Hindlimb muscle (tissue), 1 donor: ENCODE measurements at places on chromosomes 11 and 22. TPM values are rescaled to one million over a fixed set of nuclear protein-coding genes. Genes with fewer than 3 reads are reported as not detected.
A peak's percentile ranks its signal among the peaks of the same experiment; 100 is the strongest.

DNA sequence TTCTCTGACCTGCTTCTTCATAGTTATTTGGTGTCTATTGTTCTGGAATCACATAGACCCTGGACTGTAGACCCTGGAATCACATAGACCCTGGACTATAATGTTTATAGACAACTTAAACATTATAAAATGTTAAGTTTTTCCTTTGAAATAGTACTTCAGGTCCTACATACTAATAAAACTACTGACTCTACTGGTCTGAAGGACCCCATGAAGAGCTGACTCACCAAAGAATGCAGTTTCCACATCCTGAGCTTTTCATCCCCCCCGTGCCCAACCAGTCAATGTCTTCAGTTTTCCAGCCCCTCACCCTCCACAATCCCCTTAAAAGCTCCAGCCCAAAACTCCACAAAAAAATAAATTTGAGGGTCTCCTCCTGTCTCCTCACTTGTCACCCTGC, 6.6 kb upstream of the PLEKHA7 start:
- no peak for DNase-seq

DNA sequence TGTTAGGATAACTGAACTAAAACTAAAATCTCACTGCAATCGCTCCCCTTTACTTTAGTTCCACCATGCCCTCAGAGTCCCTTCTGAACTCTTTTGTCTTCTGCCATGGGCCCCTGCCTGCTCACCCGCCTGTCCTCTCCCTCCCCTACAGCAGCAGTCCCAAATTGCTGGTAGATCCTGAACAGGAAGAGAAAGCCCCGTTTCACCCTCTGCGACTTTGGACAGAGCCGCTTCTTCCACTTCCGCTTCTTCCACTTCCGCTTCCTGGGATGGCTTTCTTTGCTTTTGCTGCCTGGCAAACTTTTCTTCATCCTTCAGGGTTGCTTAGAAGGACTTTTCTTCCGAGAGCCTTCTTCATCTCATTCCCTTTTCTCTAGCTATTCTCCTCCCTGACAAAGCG, 35.7 kb upstream of the TLCD5 start:
- DNase-seq = no peak

DNA sequence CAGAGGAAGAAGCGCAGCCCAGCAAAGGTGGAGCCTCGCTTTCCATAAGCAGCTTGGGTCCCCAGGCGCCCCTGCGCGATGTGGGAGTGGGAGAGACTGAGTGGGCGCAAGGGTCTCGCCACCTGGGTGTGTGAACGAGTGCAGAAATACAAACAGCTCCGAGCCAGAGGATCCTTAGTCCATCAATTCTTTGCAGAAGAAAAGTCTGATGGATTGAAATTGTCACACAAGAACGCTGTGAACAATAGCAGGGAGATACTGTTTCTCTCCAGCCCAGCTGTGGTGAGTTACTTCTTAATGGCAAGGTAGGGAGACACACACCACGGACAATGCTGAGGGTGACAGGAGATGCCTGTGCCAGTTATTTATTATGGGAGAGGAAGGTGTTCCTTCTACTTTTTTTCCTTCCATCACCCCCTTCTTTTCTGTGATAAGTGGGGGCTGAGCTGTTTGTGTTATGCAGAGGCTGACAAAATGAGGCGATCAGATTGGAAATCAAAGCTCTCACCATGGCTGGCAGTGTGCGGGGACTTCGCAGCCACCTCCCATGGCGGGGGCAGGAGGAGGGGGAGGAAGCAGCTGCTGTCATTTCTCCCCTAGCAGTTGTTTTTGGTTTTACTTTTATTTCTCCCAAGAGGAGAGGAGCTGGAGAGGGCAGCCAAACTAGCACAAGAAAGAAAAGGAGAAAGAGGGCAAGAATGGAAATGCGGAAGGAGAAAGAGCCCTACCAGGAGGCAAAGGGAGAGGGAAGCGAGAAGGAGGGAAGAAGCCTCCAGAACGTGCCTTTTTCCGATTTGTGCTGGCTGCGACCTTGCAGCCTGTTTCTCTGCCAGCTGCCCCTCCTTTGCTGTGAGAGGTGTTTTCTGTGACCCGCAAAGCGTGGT, 755.8 kb downstream of the NTM start:
- peak; percentile 48 for DNase-seq

DNA sequence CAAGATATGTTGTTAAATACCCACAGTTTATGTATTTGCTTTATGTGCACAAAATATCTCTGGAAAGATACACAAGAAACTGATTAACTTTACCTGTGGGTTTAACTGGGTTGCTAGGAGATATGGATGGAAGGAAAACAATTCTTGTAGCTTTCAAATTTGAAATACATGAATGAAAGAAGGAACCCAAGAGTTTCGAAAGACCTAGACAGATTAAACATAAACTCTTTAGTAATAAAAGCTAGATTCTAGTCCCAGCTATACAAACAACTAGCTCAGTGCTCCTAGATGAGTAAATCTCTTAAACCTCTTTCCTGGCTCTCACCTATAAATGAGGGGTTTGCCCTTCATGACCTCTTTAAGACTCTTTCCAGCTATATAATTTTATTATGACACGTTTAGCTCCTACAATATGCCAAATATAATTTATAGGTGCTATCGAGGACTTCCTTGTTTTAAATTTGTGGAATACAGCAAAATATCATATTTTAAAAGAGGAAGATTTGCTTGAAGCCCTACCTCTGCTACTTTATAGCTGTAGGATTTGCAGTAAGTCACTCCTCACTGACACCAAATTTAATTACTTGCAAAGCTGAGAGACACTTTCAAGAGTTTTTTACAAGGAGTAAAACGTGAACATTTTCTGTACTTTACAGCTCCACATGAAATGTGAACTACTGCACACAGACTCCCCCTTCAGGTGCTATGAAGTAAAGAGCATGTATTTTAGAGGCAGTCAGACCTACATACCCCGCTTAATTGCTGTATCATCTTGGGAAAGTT, 50.7 kb downstream of the RRAS2 start:
- DNase-seq = peak; percentile 10

- DNase-seq = no peak
Measured at GRCh38 chr22:27113211-27113635, 455.8 kb downstream of the MIAT start.

DNA sequence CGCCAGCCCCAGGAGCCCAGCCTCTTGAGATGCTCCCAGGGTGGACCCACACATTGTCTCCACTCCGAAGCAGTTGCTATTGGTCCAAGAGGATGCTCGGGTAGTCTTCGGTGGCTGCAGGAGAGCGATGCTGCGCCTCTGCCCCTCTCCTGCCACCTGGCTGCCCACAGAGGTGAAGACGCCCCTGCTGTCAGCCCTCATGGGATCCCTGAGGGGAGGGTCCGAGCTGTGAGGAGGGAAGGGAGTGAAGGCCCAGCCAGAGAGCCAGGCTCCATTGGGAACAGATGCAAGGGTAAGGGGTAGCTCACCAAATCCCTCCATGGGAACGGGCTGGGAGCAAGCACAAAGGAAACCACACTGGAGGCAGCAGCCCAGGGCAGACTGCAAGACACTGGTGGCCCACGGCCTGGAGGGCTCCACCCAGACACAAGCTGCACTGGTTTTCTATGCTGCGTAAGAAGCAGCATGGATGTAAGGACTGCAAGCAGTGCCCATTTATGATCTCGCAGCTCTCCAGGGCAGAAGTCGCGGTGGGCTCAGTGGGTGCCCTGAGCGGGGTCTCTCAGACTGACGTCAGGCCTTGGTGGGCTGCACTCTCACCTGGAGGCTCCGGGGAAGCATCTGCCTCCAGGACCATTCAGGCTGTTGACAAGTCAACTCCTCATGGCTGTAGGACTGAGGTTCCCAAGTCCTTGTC, 15.7 kb downstream of the TSPAN32 start:
- DNase-seq = no peak

DNA sequence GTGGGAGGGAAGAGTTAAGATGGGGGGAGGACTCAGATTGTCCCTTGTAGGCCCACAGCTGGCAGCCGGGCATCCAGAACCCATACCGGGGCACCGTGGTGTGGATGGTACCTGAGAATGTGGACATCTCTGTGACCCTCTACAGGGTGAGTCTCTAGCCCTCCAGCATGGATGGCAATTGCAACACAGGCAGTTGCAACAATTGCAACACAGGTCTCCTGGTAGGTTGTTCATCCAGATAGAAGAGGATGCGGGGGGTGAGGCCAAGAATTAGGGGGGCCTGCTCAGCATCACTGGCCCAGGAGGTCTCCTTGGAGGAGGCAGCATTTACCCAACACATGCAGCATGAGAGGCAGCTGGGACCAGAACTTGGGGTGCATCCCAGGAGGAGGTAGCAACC, 3.4 kb downstream of the EHBP1L1 start:
- DNase-seq = no peak

DNA sequence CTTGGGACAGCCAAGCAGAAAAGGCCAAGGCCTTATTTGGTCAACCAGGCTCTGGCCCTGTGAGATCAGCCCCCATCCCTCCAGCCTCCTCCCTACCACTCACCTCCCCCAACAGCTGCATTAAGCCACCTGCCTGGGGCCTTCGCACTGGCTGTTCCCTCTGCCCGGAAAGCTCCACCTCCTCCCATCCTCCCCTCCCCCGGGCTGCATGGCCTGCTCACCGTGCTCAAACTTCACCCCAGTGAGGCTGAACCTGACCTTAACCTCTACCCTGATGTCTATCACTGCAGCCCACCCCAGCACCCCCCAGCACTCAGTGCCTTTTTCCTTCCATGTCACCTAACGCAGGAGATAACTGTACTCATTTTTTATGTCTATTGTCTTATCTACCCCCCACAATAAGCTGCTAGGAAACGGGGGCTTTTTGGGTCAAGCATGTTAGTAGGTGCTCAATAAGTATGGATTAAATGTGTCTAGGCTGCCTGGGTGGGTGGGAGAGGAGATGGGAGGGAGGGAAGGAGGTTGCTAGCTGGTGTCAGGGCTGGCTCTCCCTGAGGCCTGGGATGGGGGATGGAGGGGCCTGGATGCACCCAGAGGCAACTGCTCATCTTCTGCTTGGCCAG, 912 bp downstream of the PTPRCAP start:
- no peak for DNase-seq

DNA sequence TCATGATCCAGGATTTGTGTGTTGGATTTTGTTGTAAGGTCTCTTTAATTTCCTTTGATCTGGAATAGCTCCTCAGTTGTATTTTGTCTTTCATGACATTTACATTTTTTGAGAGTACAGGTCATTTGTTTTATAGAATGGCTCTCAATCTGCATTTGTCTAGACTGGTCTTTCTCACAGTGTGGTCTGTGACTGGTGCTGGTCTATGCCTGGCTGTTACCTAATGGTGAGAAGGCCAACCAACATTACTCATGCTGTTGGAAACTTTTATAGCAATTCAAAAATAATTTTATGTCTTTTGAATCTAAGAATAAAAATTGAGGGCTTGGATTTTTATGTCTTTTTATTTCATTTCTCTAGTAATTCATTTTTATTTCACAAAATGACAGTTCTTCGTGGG, 3.9 kb upstream of the NCR3LG1 start:
- DNase-seq = no peak

GRCh38 chr22:39089928-39090327, 7.1 kb upstream of the APOBEC3H start:
- DNase-seq = no peak

- no peak for DNase-seq
Measured at GRCh38 chr11:11213117-11213516, 139.9 kb downstream of the CSNK2A3 start.

DNA sequence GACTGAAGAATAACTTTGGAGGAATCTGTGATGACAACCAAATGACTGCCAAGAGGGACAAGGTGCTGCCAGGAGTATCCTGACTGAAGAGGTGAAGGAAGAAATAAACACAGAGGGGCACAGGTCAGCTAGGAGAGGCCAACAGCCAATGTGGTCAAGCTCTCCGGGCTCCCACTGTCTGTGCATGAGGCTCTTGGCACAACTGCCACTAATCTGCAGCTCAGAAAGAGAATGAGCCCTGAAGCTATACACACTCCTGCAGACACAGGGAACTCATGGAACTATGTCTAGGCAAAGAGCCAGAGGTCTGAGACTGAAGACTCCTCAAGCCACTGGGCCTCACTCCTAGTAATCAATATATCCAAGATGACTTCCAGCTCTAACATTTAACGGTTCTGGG, 7.0 kb downstream of the THRSP start:
- DNase-seq = no peak

The APOL5 gene
- 2.0 TPM for polyA plus RNA-seq

The ATM gene
- polyA plus RNA-seq = 42.7 TPM

The CNTF gene
- polyA plus RNA-seq = 0.61 TPM
